Activated T-helper 2 cell treated with anti-CD3 and anti-CD28 coated beads, Interferon-gamma antibody, Interleukin-2, Interleukin-4, amounts not matched to agents 10 μg/mL and 5 μg/mL and 100 μg/mL, durations not matched to agents 14 hours and 24 hours and 36 hours (primary cell): ENCODE measurements at places on chromosomes 2 and 18.

GRCh38 chr18:21745231-21745630, 4.6 kb downstream of the MIB1 start:
- no peak overlapping the region for H3K27ac ChIP-seq
- H3K4me3 ChIP-seq = peak overlapping the region; percentile 58
- H3K36me3 ChIP-seq = peaks cover 16% of the 10 kb centered on the region
- H3K27me3 ChIP-seq = no peaks in the 10 kb centered on the region

DNA sequence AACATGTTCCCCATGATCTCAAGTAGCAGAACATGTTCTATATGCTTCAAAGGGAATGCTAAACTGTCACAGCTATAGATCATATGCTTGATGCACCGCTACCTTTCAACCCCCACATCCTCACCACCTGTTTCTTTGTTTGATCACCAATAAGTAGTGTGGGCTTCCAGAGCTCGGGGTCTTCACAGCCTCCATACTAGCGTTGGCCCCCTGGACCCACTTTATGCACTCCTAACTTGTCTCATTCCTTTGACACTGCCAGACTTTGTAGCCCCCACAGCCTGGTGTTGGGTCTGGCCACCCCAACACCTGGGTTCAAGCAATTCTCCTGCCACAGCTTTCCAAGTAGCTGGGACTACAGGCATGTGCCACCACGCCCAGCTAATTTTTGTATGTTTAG, 11.6 kb upstream of the RBM44 start:
- H3K27ac ChIP-seq = no peak overlapping the region
- DNase-seq = no peak
- no peak overlapping the region for H3K4me3 ChIP-seq
- no peaks in the 10 kb centered on the region for H3K27me3 ChIP-seq
- peaks cover 4% of the 10 kb centered on the region for H3K4me1 ChIP-seq

DNA sequence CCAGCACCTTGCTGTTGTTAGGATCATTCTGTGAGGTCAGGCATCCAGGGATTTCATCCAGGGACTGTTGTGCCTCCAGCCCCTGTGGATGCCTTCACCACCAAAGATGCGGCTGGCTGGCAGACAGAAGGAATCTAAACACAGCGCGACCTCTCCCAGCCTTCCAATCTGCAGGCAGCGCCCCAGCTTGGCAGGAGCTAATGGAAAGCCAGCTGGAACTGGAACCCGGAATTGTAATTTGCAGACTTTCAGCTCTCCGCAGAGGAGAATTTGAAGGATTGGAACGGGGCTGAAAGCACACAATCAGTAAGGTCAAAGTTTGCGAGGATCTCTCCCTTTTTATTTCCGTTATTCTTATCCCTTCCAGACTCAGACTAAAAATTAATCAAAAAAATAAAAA, 127.8 kb downstream of the TRIB2 start:
- H3K4me3 ChIP-seq = no peak overlapping the region
- no peak overlapping the region for H3K27ac ChIP-seq
- peaks cover 59% of the 10 kb centered on the region for H3K27me3 ChIP-seq
- H3K4me1 ChIP-seq = no peaks in the 10 kb centered on the region

GRCh38 chr18:75912829-75913228, 485.3 kb upstream of the SMIM21 start:
- H3K27me3 ChIP-seq = peaks cover 14% of the 10 kb centered on the region
- no peak overlapping the region for H3K4me3 ChIP-seq

GRCh38 chr2:154776825-154777224, 78.3 kb downstream of the KCNJ3 start:
- no peak overlapping the region for H3K4me3 ChIP-seq
- no peak for DNase-seq
- H3K27ac ChIP-seq = no peak overlapping the region
- no peaks in the 10 kb centered on the region for H3K36me3 ChIP-seq
- H3K4me1 ChIP-seq = no peaks in the 10 kb centered on the region

GRCh38 chr2:237101118-237101979, 15.7 kb downstream of the COPS8 start:
- peaks cover 40% of the 10 kb centered on the region for H3K36me3 ChIP-seq
- DNase-seq = no peak
- no peaks in the 10 kb centered on the region for H3K4me1 ChIP-seq

DNA sequence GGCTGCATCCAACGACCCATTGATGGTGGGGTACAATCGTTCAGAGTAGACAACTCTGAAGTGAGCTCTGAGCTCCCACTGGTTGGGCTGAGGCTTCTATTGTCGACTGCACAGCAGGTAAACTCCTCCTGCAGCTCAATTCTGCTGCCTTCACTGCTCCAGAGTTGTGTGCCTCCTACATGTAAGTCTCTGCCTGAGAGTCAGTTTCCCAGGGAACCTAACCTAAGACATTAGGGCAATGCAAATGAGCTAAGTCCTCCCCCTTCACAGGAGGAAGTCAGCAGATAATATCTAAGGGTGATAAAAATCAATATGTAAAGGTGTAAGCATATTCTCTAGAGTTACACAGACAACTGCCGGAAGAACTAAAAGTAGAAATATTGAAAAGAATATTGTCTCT, 22.5 kb upstream of the ACYP2 start:
- peaks cover 3% of the 10 kb centered on the region for H3K36me3 ChIP-seq
- no peak for DNase-seq
- H3K27ac ChIP-seq = peak overlapping the region; percentile 26
- peaks cover 18% of the 10 kb centered on the region for H3K4me1 ChIP-seq
- peak overlapping the region; percentile 27 for H3K4me3 ChIP-seq

DNA sequence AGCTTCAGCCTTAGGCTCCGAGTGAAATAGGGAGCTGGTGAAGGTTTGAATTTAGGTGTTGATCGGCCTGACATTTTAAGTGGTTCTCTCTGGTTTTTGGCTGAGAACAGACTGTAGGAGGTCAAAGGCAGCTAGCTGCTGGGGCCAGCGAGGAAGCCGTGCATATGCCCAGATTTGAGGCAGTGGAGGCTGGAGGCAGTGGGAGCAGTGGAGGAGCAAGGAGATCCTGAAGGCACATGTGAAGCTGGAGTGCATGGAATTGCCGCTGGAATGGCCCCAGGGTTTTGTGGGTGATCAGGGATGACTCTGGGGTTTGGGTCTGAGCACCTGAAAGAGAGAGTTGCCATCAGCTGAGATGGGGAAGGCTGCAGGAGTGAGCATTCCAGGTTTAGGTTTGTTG, 25.1 kb downstream of the STEAP3 start:
- H3K36me3 ChIP-seq = no peaks in the 10 kb centered on the region
- no peak overlapping the region for H3K27ac ChIP-seq
- peaks cover 2% of the 10 kb centered on the region for H3K4me1 ChIP-seq
- no peak overlapping the region for H3K4me3 ChIP-seq

DNA sequence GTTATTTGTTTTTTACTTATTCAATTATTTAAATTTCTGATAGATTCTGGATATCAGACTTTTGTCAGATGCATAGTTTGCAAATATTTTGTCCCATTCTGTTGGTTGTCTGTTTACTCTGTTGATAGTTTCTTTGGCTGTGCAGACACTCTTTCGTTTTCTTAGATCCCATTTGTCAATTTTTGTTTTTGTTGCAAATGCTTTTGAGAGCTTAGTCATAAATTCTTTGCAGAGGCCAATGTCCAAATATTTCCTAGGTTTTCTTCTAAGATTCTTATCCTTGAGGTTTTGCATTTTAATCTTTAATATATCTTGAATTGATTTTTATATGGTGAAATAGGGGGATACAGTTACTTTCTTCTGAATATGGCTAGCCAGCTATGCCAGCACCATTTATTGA, 112.7 kb upstream of the SESTD1 start:
- no peaks in the 10 kb centered on the region for H3K36me3 ChIP-seq
- no peak overlapping the region for H3K27ac ChIP-seq
- no peaks in the 10 kb centered on the region for H3K4me1 ChIP-seq
- DNase-seq = no peak

DNA sequence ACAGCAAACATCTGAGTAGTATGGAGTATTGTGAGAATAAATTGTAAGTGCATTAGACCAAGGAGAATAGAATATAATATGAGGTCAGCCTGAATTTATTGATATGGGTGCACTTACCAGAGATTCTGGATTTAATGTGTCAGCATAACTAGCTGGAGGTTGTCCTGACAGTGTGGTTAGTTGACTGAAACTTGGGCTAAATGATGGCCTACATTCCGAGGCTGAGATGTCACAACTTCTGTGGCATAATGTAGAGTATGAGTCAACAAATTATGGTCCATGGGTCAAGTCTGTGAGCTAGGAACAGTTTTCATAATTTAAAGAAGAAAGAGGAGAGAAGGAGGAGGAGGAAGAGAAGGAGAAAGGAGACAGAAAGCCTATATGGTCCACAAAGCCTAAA, 127.6 kb downstream of the QPCT start:
- H3K27me3 ChIP-seq = peaks cover 6% of the 10 kb centered on the region
- no peaks in the 10 kb centered on the region for H3K36me3 ChIP-seq
- H3K27ac ChIP-seq = no peak overlapping the region
- H3K4me3 ChIP-seq = no peak overlapping the region
- DNase-seq = no peak
- no peaks in the 10 kb centered on the region for H3K4me1 ChIP-seq

DNA sequence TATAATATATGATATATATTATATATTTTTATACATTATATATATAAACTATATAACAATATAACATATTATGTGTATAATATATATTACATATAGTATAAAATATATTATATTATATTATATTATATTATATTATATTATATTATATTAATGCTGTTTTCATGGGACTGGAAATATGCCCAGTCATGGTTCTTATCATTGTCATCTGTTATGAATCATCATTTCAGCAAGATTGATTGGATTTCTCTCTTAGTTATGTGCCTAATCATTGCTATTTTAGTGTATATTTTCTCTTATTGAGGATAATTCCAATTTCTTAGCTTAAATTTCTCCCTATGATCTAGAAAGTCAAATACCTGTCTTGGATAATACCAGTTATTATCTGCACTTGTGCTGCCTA, 617.8 kb downstream of the TRIB2 start:
- no peak overlapping the region for H3K27ac ChIP-seq
- no peak for DNase-seq
- no peak overlapping the region for H3K4me3 ChIP-seq
- H3K27me3 ChIP-seq = no peaks in the 10 kb centered on the region
- no peaks in the 10 kb centered on the region for H3K4me1 ChIP-seq

- DNase-seq = peak; percentile 16
- no peak overlapping the region for H3K27ac ChIP-seq
- no peak overlapping the region for H3K4me3 ChIP-seq
- no peaks in the 10 kb centered on the region for H3K4me1 ChIP-seq
These were observed 241.8 kb upstream of the RAB12 start for GRCh38 chr18:8367217-8367988.

DNA sequence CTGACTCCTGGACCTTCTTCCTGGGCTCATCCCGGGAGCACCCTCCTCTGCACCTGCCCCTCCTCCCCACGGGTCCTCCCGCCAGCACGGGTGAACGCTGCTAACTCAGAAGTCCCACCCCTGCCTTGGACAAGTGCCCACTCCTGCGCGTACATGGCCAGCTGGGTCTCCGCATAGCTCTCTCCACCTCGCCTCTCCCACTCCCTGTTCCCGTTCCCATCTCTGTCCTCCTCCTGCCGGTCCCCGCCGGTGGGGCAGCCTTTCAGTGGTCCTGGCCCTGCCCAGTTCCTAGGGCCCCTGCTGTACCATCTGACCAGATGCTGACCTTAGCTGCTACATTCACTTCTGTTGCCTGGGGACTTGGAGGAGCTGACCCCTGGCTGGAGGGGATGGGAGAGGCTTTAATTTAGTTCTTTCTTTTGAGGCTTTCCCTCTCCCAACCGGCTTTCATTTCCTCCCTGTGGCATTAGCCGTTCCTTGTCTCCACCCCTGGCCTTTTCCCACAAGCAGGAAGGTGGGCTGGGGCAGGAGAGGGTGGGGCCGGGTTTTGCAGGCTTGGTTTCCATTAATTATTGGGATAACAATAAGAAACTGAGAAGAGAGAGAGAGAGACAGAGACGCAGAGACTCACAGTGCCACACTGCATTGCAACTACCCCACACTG, 136.1 kb downstream of the SH3BP4 start:
- H3K27me3 ChIP-seq = peaks cover 3% of the 10 kb centered on the region
- no peak for DNase-seq
- no peak overlapping the region for H3K4me3 ChIP-seq
- H3K36me3 ChIP-seq = no peaks in the 10 kb centered on the region
- no peak overlapping the region for H3K27ac ChIP-seq
- no peaks in the 10 kb centered on the region for H3K4me1 ChIP-seq

DNA sequence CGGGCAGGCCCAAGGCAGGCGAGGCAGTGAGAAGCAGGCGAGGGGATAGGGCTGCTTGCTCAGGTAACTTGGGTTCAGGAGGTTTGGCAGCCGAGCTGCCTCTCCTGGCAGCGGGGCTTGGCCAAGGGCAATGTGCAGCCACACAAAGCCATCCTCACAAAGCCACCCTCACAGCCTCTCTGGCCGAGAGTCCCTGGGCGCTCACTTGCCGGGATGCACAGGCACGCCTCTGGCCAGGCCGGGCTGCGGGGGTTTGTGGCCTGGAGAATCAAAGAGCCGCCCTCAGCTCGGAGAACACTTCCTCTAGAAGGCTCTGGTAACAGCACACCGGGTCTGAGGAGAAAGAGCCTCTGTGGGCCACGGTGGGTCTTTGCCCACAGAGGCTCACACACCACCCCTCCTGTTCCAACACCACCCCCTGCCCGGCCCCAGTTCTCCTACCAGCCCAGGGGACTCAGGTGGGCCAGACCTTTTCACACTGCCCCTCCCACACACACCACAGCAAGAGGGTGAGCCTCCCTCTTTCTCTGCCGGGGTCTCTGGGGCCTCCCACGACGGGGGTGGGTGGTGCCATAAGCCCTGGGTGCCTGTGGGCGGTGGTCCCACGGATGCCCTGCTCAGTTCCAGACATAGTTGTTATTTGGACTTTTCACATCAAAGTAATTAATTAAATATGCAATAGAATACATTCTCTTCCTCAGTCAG, 186.9 kb downstream of the ZFP36L2 start:
- H3K4me3 ChIP-seq = no peak overlapping the region
- DNase-seq = no peak
- peaks cover 3% of the 10 kb centered on the region for H3K4me1 ChIP-seq
- H3K36me3 ChIP-seq = no peaks in the 10 kb centered on the region
- H3K27me3 ChIP-seq = no peaks in the 10 kb centered on the region

DNA sequence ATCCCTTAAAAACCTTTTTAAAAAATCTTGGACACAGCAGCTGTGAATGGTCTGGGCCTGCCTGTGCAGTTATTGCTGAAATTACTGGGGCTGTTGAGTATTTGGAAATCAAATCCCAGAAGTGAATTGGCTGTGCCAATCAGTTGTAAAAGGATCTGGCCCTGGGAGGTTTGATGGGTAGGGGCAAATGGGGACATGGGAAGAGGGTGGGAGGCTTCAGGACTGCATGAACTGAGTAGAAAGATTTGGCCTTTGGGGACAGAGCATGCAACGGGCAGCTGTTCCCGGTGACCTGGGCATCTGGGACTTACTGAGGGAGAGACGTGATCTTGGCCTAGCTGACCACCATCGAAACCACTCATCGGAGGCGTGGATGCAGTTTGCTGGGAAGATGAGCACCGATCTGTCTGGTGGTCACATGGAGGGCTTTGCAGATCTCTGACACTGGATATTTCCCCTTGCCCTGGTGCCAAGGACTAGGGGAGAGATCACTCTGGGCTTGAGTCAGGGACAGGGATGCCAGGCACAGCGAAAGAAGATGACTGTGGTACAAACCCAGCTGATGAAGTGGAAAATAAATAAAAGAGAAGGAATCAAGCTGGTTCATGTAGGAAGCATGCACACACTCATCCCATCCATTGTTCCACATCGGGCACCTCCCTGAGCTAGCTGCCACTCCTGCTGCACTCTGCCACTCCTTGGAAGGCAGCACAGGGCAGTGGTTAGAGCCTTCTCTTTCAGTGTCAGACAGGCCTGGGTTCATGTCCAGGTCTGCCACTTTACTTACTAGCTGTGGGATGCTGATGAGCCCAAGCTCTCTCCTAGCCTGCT, 58.4 kb downstream of the SEMA4F start:
- H3K36me3 ChIP-seq = no peaks in the 10 kb centered on the region
- H3K27ac ChIP-seq = no peak overlapping the region
- peaks cover 8% of the 10 kb centered on the region for H3K4me1 ChIP-seq

- no peak overlapping the region for H3K27ac ChIP-seq
- DNase-seq = no peak
- no peaks in the 10 kb centered on the region for H3K36me3 ChIP-seq
- no peak overlapping the region for H3K4me3 ChIP-seq
These were observed 223.5 kb downstream of the RDH14 start for GRCh38 chr2:18336975-18337374.
